HCEC 1CT (cell line): ENCODE measurements at places on chromosomes 3 and 15.

GRCh38 chr3:188841906-188842305 is 329.9 kb upstream of the TPRG1 start:
- no peak for DNase-seq

GRCh38 chr3:46849686-46850467 is 13.4 kb downstream of the MYL3 start:
- no peak for DNase-seq

DNA sequence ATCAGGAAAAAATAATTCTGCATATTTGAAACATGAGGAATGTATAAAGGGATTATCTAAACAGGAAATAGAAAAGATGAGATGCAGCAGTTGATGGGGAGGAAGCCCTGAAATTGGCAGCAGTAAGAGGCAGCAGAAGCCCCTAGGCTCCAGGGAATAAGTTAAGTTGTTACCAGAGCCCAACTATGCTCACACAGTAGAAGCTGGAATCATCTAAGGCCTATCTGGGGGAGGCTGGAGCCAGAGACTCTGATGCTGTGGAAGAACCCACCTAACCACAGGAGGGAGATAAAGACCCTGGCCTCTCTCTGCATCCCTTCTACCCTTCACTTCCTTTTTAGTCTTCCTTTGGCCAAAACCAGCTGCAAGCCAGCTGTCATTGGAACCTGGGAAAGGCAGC is 519.7 kb downstream of the DIPK2A start:
- DNase-seq = no peak

- no peak for DNase-seq
Measured at GRCh38 chr15:42628761-42629160, 53.4 kb downstream of the STARD9 start.

DNA sequence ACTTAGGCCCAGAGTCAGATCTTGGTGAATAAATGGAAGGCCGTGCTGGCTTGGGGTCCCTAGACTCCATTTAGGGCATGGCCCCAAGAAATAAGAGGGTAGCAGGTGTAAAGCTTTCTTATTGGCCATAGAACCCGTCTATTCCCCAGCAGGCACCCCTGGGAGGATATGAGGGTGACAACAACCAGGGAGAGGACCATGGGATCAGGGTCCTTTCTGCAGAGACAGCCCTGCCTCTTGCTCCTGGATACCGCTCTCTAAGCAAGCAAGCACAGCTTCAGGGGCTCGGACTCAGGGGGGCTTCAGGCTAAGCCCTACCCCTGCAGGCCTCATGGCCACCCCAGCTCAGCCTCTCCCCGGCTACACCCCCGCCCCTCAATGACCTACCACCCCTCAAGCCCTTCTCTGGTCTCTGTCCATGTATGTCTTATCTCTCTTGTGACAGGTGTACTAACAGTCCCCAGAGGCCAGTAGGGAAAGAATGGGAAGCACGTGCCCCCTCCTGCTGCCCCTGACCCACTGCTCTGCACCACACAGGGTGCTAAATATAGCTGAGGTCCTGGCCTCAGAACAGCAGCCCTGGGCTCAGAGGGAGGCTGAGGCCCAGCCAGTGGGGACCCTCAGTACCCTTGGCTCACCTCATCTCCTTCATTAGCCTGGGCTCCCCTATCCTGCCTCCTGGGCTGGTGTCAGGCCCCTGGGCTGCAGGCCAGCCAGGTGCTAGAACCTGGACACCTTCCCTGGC is 1.9 kb downstream of the XIRP1 start:
- no peak for DNase-seq

- no peak for DNase-seq
Measured at GRCh38 chr3:182179631-182180030, 467.9 kb downstream of the SOX2 start.

GRCh38 chr3:55367384-55367783 is 119.7 kb downstream of the WNT5A start:
- DNase-seq = no peak

DNA sequence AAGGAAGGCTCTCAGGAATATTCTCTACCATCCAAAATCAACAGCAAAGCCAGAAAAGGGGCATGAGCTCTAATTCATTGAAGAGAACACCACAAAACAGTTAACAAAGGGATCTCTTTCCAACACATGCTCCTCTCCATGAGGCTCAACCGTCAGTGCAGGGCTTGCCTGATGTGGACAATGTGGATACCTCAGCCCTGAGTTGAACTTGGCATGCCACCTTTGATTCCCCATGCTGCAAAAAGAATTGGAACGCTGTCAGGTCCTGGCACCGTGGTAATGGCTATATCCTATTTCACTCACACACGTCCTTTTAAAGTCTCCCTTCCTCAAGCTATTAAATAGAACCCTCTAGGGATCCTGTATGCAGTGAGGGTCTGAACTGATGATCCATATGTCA is 30.7 kb upstream of the IP6K2 start:
- no peak for DNase-seq

DNA sequence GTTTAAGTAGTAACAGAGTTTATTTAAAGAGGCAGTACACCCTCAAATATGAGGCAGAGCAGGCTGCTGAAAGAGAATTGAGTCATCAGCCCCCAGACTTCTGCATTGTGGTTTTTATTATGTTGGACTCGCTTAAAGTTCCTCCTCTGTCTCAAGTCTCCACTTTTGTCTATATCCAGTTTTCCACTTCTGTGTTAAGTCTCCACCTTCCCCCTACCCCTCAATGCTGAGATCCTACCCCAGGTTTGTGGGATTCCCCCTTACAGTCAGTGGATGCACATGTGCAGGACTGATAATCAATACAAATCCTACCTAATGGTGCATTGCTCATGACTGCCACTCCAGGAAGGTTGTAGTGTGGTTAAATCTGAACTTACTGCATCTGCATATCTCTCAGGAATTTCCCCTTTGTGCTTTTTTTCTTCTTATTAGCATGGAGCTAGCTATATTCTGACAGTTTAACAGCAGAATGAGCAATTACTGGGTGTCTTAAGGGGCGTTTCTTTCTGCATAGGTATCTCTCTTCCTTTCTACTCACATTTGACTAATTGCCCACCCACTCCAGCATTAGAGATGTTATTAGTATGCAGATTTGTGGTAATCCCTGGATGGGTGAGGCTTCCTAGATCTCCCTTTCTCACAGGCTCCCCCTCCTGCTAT is 11.9 kb upstream of the CD200R1L start:
- DNase-seq = peak; percentile 2

DNA sequence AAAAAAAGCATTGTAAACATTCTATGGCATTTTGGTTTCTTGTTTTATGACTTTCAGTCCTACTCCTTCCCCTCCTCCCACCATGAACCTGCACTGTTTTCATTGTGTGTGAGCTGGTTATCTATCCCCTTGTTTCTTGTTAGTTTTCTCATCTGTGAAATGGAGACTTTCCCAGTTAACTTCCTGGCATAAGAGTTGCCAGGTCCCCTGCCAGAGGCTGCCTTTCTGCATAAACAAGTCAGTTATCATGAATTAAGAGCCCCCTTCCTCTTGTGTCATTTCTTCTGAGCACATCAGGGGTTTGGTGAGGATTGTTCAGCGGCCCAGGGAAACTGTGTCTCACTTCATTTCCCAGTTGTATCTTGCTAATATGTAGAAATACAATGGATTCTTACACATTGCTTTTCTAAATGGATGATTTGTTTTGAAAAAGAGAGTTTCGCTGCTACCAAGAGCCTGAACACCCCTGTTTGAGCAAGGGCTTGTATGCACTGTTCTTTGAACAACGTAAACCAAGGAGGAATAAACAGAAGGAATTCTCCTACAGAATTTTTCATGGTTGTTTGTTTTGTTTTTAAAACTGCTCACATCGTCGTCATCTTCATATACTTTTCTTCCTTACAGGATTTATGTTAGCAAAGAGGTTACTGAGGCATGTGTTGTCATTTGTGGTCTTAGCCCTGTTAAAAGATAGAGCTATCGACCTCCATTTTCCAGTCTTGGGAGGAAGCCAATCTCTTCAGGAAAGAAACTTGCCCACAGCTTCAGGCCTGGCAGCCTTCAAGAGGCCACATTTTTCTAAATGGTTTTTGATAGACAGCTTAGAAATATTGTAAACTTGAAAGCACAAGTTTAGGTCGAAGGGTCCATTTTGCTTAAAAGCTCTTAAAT is 144.6 kb upstream of the IL12A start:
- DNase-seq = no peak

- DNase-seq = no peak
Measured at GRCh38 chr3:107589454-107589853, 66.7 kb downstream of the BBX start.

- DNase-seq = no peak
Measured at GRCh38 chr3:23275814-23276213, 72.7 kb downstream of the UBE2E2 start.

- DNase-seq = no peak
Measured at GRCh38 chr15:100525436-100525835, 3.3 kb downstream of the CERS3 start.

- DNase-seq = peak; percentile 66
Measured at GRCh38 chr15:39625856-39626255, 45.0 kb downstream of the THBS1 start.

- no peak for DNase-seq
Measured at GRCh38 chr3:1576047-1576446, 483.2 kb downstream of the CNTN6 start.

DNA sequence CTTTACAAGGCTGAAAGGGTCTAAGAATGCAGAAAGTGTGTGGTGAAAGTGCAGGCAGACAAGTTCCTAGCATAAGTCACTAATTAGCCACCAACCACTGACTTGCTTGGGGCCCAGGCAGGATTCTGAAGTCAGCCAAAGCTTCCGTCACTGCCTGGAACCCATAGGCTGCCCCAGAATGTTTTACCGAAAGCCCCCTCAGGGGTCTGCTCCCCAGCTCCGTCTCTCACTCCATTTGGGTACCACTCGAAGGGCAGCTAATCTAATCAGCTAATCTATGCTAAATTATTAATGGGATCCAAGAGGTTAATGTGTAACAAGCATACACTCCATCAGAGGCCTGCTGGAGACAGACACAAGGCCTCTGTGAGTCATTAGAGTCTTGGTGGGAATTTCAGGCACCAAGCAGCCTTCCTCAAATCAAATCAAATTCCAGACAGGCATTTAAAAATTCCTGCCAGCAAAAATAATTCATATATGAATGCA is 13.2 kb downstream of the ADAMTS9 start:
- no peak for DNase-seq

DNA sequence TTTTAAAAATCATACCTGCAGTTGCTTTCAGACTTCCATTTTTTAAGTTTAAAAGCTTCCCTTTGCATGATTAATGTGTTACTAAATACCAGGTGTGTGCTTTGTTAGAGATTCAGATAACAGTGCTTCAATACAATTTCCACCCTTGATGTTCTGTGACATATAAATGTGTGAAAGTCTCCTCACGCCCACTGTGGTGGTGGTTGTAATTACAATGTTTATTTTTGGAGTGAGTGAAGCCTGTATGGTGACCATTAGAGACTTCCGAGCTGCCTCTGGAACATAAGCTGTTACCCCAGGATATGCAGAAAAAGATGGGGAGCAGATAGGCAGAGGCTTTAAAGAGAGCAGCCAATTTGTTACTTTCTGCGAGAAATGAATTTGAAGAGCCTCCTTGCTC is 57.2 kb downstream of the P3H2 start:
- no peak for DNase-seq

- DNase-seq = no peak
Measured at GRCh38 chr3:105274536-105274935, 92.2 kb upstream of the ALCAM start.

- DNase-seq = peak; percentile 86
Measured at GRCh38 chr3:47082519-47082918, 81.4 kb downstream of the SETD2 start.

- no peak for DNase-seq
Measured at GRCh38 chr3:59285560-59285959, 235.7 kb upstream of the CFAP20DC start.

- no peak for DNase-seq
Measured at GRCh38 chr3:35635407-35635806, 3.9 kb upstream of the ARPP21 start.

- no peak for DNase-seq
Measured at GRCh38 chr3:178826435-178827123, 245.0 kb downstream of the ZMAT3 start.

DNA sequence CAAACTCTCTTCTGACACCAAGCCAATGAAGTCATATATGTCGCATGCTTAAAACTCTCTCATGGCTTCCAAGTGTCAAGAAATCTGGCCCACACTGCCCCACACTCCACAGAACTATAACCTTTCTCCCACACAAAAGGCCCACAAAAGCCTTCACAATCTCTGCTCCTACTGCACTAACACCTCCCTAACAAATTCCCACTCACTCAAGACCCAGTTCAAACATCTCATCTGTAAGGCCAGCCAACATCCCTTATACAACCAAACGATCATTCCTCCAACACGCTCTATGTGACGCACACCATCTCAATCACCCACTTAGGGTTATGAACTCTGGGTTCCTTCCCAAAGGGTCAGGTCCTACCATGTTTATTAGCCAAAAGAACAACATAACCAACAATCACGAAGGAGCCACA is 13.5 kb downstream of the TBC1D2B start:
- DNase-seq = no peak

GRCh38 chr3:60289341-60290121 is 961.7 kb downstream of the FHIT start:
- no peak for DNase-seq

- DNase-seq = no peak
Measured at GRCh38 chr3:51297333-51297732, 87.8 kb upstream of the MANF start.

DNA sequence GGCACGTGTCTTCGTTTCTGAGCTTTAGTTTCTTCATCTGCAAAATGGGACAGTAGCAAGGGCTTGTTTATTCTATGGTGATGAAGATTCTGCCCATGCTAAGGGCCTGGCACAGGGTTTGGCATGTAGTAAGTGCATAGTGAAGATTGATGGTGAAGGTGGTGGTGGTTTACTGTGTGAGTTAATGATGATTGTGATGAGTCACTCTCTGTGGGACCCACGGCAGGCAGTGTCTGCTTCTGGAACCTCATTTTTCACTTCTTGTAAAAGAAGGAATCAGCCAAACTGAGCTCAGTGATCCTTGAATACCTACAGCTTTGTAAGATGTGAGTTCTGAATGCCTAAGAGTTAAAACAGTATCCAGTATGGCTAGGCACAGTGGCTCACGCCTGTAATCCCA is 86.2 kb upstream of the LRTM1 start:
- DNase-seq = no peak

GRCh38 chr3:150956376-150956775 is 16.2 kb downstream of the CLRN1 start:
- peak; percentile 39 for DNase-seq

- DNase-seq = peak; percentile 61
Measured at GRCh38 chr3:121735047-121735696, 14.4 kb downstream of the GOLGB1 start.

- no peak for DNase-seq
Measured at GRCh38 chr3:132912416-132912753, 125.8 kb upstream of the TMEM108 start.

DNA sequence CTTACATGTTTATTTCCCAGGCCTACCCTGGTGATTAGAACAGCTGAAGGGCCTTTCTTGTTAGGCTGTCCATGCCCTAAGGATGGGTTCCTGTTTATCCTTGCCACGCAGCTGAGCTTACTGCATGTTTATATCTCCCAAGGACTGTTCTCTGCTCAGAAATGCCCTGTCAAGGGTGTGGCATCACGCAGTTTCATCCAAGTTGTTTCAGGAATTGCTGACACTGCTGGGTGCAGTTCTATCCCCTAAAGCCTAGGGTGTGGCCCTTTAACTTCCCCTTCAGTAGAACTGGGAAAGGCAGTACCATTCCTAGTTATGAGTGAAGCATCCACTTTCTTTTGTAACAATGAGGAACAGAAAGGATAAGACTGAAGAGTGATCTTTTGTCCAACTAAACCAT is 5.0 kb downstream of the ELL3 start:
- no peak for DNase-seq

- DNase-seq = no peak
Measured at GRCh38 chr3:66898155-66898554, 100.0 kb upstream of the KBTBD8 start.

- DNase-seq = no peak
Measured at GRCh38 chr3:32420126-32421038, 28.7 kb downstream of the CMTM7 start.
